Fibroblast of the aortic adventitia (primary cell): ENCODE measurements at places on chromosomes 4 and X. TPM values are rescaled to one million over a fixed set of nuclear protein-coding genes. Genes with fewer than 3 reads are reported as not detected.

The SRPX2 gene
- total RNA-seq: 22.0 and 26.8 TPM in 2 replicates

The NUDT11 gene
- total RNA-seq: 11.8 and 13.9 TPM in 2 replicates

- no peak for DNase-seq
Observed at GRCh38 chr4:1231637-1232360, 17.1 kb downstream of the CTBP1 start.

GRCh38 chr4:23455456-23456158 lies 434.2 kb downstream of the PPARGC1A start:
- no peak for DNase-seq

GRCh38 chr4:127809173-127809800 lies 27.2 kb downstream of the HSPA4L start:
- peak; percentile 18 for DNase-seq

GRCh38 chr4:105933083-105933482 lies 37.8 kb downstream of the NPNT start:
- DNase-seq: no peak

DNA sequence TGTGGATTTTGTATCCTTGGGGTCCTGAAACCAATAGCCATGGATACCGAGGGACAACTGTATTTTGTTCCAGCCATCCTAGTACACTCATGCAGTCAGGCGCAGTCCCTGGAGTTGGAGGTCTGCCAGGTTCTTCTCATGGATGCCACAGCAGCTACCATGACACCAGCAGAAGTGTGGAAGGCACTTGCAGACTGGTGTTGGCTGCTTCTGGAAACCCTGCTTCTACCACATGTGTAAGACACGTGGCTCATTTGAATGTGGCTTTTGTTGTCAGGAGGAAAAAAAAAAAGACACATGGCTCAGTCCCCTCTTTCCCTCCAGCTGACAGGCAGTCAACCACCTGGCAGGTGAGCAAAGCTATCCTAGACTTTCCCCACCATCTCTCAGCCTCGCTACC lies 19.4 kb downstream of the DRD5 start:
- DNase-seq: no peak

DNA sequence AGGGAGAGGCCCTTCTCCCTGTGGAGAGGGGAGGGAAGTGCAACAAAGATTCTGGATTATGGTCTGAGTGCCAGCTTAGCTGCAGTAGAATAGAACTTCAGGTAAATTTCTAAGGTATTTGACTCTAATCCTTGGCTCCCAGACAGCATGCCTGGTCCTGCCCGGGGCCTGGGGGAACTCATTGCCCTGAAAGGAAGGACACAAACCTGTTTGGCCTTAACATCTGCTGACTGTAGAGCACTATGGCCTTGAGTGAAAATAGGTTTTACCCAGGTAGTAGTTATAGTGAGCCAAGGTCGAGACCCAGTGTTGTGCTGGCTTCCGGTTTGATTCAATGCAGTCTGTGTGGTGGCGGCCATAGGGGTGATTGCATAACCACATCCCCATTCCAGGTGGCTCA lies 64.4 kb downstream of the RPS6KA6 start:
- DNase-seq: no peak

- no peak for DNase-seq
Observed at GRCh38 chr4:187010052-187010451, 286.4 kb upstream of the FAT1 start.

DNA sequence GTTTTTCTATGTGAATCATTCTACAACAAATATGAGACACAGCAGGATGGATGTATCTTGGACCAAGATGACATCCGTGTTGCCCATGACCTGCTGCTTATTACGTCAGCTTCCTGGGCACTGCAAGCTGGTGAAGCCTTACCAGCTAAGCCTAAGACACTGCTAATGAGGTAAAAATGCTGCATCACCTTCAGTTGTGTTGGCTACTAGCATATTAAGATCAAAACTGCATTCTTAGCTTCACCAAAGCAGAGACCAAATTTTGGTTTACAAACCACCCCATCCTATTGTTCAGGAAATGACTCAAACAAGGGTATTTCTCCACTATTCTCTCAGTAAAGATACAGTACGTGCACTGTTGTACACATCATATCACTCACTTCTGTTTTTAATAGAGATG lies 50.3 kb downstream of the MAML3 start:
- peak; percentile 59 for DNase-seq

DNA sequence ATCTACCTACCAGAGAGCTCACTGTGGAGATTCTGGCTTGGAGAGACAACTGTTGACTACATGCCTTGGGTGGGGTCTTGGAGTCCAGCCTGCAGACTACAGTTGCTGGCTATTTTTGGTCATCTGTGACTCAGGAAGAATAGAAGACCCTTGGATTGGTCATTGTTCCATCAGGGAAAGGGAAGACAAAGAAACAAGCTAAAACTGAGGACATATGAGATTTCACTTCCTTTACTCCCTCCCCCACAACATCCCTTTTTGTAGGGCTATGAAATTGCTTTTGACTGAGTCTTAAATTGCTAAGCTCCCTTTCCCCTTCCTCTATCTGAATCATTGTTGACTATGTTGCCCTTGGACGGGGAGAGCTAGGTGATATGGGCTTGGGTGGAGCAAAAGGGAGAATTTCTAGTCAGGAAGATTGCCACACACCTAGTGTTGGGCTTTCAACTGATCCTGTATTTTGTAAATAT lies 11.7 kb downstream of the MSN start:
- DNase-seq: peak; percentile 64

GRCh38 chrX:17535229-17535628 lies 160.2 kb downstream of the NHS start:
- DNase-seq: peak; percentile 40

- DNase-seq: no peak
Observed at GRCh38 chr4:142535009-142535408, 311.1 kb downstream of the INPP4B start.

- peak; percentile 76 for DNase-seq
Observed at GRCh38 chr4:173288296-173288695, 45.9 kb downstream of the HMGB2 start.

DNA sequence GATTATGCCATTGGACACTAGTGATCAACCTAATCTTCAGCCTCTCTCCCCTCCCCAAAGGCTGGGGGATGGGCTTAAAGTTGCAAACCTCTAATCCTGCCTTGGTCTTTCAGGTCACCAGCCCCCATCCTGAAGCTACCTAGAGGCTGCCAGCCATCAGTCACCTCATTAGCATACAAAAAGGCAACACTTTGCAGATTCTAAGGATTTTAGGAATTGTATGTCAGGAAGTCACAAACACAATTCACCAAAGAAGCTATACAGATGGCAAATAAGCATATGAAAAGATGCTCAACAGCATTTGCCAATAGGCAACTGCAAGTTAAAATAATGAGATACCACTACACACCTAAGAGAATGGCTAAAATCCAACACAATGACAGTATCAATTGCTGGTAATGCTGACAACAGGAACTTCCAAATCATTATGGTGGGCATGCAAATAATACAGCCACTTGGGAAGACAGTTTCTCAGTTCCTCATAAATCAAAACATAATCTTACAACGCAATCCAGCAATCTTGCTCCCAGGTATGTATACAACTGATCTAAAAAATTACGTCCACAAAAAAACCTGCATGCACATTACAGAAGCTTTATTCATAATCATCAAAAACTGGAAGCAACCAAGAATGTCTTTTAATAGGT lies 9.0 kb upstream of the PIM2 start:
- DNase-seq: no peak

DNA sequence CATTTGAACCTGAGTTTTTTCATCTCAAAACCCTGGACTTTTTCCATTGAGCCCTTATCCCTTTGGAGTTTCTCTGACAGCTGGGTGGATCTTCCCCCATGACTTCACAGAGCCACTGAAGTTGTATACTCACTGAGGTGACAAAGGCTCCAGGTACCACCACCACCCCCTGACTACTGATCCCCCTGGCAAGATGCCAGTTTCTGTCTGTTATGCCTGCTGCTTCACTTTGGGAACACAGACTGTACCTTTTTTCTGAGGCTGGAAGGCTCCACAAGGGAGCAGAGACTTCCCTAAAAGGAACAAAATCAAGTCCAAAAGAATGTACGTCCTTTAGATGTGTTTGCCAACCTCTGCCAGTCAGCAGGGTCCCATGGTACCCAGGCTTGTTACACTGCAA lies 160.3 kb upstream of the JADE1 start:
- DNase-seq: no peak

- no peak for DNase-seq
Observed at GRCh38 chr4:184699941-184700340, 34.0 kb downstream of the CENPU start.

DNA sequence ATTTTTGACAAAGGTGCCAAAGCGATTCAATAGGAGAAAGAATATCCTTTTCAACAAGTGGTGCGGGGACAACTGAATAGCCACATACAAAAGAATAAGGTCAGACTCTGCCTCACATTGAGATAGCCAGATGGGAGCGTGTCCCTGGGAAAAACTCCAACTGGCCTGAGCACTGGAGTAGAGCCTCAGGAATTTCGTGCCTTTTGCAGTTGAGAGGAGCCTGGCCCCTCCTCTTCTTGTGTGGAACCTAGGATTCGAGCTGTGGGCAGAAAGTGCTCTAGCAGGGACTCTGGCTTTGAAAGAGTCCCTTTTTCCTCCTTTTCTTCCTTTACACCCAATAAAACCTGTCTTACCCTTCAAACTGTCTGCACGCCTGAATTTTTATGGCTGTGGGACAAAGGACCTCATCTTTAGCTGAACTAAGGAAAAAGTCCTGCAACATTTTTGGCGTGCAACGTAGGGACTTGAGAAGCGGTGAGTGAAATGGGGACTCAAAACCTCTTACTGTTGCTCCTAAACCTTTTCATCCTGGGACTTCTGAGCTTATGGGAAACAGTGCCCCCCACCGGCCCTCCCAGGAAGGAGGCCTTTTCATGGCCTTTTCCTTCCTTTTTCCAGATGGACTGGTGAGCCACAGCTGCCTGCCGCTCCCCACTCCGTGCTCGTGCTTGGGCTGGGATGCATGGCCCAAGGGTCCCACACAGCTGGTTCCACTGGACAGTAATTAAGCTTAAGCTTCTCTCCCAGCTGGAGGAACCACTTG lies 68.6 kb downstream of the BMP15 start:
- DNase-seq: no peak
